ENCODE measurements at places on chromosomes 5 and 9.

- no peak for DNase-seq
These were observed 1.1 kb downstream of the ISL1 start for GRCh38 chr5:51384281-51384840.

DNA sequence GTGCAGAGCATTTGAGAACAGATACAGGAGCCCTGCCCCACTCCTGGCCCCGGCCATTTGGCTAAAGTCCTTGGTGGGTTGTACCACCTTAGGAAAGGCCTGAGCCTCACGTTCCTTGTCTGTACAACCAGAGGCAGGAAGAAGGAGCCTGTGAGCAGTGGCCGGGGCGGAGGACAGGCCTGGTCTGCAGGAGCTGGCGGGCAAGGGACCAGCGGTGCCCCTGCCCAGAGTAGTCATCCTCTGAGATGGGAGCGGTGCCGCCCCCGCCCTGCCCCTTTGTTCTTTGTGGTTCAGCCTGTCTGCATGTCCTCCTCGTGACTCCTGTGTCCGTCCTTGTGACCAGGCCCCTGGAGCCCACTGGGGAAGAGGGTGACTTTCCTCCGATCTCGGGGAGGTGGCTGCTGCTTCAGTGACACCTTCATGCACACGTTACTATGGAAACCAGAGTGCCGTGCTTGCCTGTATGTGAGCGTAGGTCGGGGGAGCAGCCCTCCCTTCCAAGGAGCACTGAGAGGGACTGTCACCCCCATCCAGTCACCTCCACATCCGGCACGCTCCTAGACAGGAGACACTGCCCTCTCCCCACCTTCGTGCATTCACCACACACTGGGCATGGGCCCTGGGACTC is 42.9 kb downstream of the UNC5A start:
- DNase-seq: no peak

DNA sequence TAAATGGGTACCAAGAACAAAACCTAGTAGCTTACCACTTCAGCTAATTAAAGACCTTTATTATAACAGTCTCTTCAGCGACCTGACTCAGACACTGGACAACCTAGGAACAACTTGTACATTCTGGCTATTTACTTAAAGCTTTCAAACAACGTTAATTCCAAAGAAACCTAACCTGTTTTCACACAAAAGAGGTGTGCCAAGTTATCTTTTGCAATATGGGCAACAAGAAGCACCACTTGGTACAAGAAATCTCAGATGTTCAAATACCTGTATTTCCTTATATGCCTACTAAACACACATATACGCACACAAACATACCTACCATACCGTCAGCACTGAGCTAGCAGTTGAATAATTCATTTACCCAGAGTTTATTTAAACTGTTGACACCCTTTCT is 23.0 kb downstream of the RNF145 start:
- no peak for DNase-seq

- DNase-seq: no peak
These were observed 106.0 kb upstream of the MYO10 start for GRCh38 chr5:17042041-17042440.

DNA sequence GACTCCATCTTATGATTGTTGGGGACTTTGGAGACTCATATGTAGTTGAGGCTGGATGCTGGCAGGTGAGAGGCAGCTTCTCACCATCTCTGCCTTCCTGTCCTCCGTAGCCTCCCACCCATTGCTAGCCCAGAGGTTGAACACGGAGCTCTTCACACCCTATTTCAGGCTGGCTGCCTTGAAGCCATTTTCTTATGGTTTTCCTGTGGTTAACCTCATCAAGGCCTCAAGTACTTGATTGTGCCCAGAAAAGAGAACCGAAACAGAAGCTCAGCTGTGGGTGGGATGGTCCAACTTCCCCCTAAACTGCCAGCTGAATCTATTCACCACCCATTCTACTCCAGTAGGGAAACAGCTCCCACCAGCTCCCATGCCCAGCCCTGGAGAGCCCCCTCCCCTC is 102.9 kb downstream of the LIFR start:
- no peak for DNase-seq

DNA sequence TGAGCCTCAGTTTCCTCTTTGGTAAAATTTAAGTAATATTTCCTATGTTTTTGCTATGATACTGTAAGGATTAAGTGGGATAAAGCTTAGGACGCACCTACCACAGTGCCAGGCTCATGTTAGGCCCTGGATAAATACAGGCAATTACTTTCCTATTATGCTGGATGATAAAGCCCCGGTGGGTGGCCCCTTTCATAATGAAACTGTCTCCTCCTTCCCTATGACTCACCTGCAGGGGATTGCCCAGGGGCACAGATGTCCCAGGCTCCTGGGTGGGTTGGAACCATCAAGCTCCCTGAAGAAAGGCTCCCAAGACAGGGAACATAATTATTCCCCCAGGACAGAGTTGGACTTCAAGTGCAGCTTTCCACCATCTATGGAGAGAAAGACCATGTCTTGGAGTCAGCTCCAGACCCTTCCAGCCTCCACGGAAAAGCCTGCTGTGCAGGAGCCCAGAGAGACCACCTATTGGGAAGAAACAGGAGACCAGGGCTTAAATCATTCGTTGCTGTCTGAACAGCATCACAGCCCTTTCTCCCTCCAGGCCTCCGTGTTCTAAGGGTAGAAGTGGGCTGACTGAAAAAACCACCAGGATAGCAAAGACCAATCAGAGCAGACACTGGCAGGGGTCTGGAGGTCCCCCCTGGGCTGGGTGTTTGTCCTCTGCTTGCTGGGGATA is 43.2 kb upstream of the FOXE1 start:
- DNase-seq: no peak

- DNase-seq: no peak
These were observed 6.1 kb downstream of the IL4 start for GRCh38 chr5:132679717-132680380.

DNA sequence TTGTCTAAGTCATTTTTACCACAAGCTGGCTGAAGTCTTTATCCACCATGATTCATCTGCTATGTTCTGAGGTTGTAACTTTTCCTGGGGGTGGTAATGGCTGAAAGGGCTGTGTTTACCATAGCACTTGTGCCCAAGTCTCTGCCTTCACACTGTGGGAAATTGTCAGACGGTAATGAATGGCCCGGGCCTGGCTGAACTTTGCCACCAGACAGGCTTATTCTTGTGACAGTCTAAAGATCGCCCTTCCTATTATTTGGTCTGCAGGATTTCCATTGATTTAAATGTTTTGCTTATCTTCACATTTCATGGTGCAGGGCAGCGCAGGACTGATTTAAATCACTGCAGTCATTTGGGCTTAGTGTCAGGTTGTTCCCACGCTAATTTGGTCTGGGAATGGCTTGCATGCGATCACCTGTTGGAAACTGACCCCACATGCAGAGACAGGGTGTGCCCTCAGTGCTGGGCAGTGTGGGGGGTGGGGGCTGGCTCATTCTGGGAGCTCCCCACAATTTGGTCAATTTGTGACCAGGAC is 109.3 kb upstream of the ICE1 start:
- DNase-seq: no peak

GRCh38 chr9:36401164-36401740 is 1.2 kb upstream of the RNF38 start:
- DNase-seq: no peak

DNA sequence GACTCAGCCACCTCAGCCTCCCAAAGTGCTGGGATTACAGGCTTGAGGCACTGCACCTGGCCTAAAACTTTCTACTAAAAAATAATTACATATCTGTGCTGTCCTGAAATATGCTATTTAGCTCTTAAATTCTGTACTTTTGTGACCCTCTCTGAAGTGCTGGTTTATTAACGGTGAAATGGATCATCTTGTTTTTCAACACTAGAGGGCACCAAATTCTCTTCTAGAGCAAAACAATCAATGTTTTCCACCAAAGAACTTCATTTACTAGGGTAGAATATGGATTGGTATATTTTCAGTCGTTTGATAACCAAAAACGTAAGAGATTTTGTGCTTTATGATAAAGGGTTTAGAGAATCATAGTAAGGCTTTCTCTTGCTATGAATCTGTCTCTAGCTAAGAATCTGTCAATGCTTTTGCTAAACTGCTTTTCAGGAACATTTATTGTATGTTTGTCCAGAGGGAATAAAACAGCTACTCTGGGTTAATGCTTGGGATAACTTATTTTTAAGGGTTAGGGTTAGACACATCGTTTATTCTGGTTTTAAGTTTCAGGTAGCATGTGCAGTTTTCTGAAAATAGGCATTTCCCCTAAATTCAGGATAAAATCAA is 63.6 kb downstream of the RNF180 start:
- no peak for DNase-seq

DNA sequence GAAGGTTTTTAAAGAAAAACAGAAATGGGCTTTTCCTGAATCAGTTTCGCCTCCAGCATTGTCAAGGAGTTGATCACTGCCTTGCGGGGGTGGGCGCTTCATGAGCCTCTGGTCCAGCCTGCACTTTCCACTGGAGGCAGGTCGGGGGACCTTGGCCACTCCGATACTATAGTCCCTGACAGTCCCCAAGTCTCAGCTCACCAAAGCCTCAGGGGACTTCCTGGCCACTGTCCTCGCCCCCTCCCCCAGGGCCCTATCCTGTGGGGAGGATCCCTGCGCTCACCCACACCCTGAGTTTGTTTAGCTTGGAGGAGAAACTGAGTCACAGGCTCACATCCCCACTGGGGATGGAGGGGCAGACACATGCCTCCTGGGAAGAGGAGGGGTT is 1.4 kb downstream of the SLC6A19 start:
- DNase-seq: no peak

DNA sequence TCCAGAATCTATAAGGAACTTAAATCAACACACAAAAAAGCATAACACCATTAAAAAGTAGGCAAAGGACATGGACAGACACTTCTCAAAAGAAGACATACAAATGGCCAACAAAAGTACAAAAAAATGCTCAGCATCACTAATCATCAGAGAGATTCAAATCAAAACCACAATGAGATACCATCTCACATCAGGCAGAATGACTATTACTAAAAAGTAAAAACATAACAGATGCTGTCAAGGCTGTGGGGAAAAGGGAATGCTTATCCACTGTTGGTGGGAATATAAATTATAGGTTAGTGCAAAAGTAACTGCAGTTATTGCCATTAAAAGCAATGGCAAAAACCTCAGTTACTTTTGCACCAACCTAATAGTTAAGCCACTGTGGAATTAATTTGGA is 32.2 kb upstream of the SPATA31D4 start:
- DNase-seq: no peak

DNA sequence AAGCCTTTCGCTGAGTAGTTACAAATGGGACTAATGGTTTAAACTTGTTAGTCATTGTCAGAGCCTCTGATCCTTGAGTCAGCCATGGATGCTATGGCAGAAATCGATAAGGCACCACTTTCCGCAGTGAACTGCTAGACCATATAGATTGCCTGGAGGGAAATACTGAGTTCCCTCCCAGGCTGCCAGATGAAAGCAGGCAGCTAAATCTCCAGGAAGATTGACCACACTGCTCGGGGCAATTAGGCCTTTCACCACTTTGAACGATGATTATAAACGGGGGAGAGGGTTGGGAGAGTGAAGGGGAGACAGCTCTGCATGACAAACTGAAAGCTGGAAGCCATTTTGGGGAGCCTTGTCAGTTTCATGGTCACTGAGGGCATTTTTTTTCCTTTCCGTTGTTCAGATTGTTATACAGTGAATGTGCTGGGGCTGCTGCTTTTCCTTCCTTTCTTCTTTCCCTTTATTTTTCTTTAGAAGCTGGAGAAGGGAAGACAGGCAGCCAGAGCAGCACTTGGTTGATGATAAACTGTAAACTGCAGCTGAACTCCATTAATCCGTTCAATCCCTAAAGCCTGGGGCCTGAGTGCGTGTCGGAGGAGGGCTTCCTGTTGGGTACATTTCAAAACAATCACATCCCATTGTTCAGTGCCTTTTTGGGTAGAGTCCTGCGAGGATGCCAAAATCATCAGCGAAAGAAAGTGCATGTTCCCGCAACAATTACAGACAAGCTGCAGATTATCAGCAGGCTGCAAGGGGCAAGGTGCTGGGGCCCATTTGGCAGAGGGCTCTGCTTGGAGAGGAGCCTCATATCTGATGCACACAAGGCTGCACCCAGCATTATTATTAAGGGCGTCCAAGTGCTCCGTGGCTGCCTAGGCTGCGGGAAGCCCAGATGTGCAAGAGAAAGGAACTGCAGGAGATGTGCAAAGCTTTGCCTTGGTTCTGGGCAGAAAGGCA is 308.4 kb downstream of the PSAT1 start:
- no peak for DNase-seq
